ENCODE measurements at places on chromosomes 4 and X.

DNA sequence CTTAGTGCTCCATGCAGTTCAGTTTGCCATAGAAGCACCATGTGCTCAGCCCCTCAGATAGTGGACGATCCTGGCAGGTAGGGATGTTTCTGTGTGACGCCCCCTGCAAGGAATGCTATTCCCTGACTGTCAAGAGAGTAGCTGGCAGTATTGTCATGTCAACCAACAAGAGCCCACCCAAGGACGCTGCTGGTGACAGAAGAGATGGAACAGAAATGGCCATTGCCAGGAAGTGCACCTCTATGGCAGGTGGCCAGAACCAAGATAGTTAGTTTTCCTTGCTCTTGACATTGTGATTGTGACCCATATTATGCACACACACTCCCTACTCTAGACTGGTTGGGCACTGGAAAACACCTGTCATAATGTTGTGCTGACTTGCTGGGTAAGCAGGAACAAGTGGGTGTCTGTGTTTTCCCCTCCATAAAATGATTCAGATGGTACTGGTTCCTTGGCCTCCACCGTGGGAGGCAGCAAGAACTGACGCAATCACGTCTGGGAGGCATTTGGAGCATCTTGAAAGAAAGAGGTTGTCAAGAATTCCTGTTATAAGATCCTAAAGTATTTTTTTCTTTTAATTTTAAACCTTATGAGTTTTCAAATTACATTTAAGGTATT lies 507.9 kb downstream of the MID1IP1 start:
- peak; percentile 7 for DNase-seq

DNA sequence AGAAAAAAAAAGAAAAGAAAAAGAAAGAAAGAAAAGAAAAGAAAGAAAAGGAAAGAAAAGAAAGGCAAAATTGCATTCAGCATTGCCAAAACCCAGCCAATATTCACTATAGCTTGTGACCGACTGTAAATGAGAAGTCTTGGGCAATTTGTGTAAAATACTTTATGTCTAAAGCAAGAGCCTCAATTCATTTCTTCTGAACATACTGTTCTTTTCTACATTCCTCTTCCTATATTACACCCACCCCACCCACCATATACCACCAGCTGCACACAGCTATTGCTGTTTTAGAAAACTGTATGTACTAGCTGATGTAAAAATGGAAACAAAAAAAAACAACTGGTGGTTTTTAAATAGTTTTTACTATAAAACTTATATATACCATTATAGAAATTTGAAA lies 156.9 kb upstream of the TTC29 start:
- no peak for DNase-seq

DNA sequence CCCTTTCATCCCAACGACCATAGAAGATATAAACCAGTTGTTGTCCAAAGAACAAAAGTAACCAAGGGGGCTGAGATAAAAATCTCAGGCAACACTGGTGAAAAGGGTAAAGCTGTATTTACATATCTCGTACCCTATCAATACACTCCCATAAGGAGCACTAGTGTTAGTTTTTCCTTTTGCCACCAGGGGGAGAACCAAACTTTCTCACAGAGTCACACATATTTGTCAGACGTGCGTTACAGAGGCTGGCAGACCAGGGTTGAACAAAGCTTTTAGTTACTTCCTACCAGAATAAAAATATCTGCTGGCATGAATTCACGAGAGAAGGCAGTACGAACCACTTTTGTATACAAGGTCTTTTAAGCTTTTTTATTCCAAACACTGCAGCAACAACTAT lies 88.3 kb downstream of the AMELX start:
- DNase-seq = no peak

GRCh38 chr4:161393602-161394001 lies 770.2 kb downstream of the FSTL5 start:
- DNase-seq = no peak

GRCh38 chrX:42748067-42748850 lies 29.7 kb downstream of the PPP1R2C start:
- no peak for DNase-seq

DNA sequence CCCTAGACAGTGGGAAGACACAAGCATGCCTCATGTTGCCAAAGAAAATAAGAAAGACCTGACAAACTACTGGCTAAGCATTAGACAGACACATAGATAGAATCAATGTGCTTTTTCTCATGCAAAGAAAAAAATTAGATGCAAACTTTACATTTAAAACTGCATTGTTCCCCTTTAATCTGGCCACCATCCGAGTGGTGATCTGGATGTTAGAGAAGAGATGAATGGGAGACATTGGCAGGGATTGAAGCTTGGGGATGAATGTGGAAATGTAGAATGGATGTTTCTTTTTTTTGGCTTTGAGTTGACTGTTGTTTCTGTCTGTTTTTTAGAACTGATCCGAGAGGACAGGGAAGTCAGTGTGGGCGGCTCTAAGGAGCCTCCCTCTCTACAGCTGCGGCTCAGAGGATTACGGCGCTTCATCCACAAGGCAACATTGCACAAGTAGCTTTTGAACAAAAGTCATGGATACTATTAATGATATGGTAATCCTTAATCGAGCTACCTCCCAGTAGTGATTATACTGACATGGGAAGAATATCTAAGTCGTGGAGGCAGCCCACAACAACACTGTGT lies 53.0 kb downstream of the HELT start:
- DNase-seq = no peak

GRCh38 chr4:16995451-16995850 lies 97.0 kb upstream of the LDB2 start:
- DNase-seq = no peak

DNA sequence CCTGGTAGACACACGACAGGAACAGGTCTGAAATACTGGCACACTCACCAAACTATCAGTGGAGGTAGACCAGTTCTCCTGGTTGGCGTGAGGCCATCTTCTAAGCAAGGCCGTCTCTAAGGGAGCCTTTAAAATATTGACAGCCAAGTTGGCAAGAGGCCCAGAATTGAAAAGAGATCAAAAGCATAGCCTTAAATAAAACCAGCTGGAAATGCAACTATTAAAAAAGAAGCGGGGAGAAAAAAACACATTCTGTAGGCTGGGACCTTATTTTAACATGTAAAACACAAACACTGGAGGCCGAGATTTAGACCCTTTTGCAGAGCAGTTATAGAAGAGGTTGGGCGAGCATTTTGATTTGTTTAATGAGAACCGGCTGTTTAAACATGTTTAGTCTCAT lies 233.0 kb upstream of the CLNK start:
- no peak for DNase-seq

DNA sequence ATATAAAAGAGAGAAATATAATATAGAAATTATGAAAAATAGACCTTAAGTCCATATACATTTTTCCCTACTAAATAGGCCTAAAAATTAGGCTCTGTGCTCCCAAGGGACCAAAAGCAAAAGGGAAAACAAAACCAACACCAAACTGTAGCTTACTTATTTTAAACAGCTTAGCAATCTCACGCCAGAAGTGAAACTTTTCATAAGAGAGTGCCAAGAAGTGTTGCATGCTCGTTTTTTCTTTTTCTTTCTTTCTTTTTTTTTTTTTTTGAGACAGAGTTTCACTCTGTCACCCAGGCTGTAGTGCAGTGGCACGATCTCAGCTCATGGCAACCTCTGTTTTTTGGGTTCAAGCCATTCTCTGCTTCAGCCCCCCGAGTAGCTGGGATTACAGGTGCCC lies 250.4 kb downstream of the TMA16 start:
- no peak for DNase-seq

DNA sequence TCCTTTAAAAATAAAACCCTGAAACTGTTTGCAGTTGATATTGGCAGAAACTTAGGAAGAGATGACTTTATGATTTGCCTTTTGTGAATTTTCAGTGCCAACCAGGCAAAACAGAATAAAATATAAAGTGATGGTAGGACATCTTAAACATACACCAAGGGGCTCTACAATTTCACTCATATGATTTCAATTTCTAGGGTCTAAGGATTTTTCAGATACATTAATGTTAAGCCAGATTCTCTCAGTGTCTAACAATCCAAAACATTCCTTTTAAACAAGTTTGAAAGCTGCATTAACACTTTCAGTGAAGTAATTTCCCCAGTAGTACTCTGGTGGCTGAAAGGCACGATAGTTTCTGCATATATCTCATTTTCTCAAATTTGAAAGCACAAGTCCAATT lies 1262.0 kb upstream of the ADGRL3 start:
- no peak for DNase-seq

GRCh38 chrX:41822892-41823291 lies 98.9 kb downstream of the GPR82 start:
- no peak for DNase-seq

DNA sequence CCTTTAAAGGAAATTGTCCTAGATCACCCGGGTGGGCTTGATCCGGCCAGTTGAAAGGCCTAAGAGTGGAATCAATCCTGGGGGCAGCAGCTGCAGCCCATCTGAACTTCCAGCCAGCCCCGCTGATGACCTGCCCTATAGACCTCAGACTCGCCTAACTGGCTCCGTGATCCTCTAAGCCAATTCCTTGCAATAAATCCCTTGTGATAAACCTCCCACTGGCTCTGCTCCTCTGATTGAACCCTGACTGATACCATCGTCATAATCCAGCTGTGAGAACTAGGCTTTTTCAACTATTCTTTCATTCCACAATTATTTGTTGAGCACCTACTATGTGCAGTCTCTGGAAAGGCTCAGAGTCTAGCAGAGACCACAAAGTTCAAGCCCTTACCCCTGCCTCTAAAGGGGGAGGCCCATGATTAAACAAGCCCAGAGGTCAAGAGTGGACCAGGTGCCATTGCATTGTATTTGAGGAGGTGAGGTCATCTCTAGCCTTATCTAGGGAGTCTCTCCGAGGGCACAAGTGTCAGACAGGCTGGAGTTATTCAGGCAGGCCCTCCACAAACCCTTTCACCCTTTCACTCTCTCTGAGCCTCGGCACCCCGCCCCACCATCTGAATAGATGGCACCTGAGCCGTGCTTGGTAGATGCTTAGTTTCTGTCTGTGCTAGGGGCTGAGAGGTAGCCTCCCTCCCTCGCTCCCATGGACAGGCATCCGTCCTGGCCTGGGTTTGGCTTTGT lies 20.5 kb upstream of the GPR78 start:
- DNase-seq = no peak

GRCh38 chr4:127403471-127404084 lies 229.2 kb upstream of the INTU start:
- DNase-seq = no peak

DNA sequence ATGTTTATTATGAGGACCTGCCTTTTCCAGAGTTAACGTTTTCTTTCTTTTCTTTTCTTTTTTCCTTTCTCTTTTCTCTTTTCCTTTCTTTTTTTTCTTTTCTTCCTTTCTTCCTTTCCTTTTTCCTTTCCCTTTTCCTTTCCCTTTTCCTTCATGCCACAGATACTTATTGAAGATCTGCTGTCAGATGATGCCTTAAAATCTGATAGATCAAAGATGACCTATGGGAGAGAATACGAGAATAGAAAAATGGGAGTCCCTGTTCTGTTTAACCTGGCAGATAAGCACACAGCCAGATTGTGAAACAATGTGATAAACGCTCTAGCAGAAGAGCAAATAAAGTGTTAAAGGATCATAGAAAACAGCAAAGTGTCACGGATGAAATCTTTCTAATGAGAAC lies 38.9 kb downstream of the AFF1 start:
- no peak for DNase-seq

DNA sequence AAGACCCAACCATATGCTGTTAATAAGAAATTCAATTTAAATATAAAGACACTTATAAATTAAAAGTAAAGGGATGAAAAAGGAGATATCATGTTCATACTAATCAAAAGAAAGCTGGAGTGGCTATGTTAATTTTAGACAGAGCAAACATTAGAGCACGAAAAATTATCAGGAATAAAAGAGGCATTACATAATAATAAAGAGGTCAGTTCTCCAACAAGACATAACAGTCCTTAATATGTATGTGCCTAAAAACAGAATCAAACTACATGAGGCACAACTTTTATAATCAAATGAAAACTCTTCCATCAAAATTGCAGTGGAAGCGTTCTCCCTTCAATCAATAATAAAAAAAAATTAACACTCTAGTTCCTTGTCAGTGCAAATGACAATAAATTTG lies 62.6 kb downstream of the ARHGEF6 start:
- DNase-seq = no peak

GRCh38 chr4:183469936-183470335 lies 25.5 kb downstream of the CDKN2AIP start:
- DNase-seq = no peak

DNA sequence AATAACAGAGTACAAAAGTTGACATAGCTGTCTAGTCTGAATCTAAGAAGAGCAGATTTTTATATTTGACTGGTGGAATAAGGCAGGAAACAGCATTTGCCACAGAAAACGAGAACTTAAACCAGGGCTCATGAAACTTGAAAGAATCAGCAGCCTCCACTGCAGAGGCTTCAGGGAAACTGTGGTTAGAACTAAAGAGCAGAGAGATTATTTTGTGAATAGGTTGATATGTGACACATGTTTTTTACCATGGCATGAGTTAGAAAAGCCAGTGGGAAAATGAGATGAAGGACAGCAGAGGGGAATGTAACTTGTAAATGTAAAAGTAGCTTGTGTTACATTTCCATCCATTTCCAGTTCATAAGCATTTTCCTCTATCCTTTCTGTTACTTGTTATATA lies 63.7 kb upstream of the CAMK2D start:
- DNase-seq = no peak

DNA sequence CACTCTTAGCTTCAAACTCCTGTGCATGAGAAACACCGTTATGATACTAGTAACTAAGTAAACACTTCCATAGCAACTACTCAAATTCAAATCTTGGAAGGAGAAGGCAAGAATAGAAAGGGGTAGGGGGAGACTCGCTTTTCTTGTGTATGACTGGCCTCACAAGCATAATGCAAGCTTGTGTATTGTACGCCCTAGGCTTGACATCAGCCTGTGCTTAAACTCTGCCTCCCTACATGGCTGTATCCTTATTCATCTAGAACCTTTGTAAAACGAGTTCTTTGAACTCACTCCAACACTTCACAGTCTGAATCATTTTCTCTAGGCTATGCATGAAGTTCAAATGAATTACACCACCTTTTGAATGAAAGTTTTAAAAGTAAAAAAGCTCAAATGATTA lies 1071.2 kb upstream of the ADGRL3 start:
- no peak for DNase-seq

DNA sequence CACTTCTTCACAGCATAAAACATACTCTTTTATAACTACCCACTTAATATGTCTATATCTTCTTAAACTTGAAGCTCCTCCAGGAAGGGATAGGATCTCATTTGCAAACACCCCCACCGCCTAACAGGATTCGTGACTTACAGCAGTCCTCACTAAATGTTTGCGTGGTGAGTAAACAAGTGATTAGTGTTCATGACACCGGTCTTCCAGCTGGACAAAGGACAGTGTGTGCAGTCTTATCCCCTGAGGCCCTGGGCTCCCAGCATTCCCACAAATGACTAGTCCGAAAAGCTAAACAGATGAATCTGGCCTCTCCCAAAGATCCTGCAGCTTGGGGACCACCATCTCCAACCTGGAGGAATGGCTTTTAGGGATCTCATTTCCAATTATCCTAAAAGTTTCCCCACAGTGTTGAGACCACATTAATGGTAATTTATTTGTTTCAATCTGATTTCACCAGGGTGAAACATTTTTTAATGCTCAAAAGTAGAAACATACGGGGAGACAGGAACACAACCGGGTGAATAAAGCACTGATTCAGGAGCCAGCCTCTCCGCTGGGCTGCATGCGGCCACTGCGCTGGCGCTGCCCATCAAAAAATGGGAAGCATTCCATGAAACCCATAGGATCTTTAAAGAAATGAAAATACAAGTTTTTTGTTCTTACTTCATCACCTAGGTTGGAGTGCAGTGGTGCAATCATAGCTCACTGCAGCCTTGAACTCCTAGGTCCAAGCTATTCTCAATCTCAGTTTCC lies 69.2 kb downstream of the HADH start:
- DNase-seq = no peak

Data from T-helper 9 cell (primary cell).